NCI-H187 (cell line): ENCODE measurements at places on chromosomes 5 and 9.

- no peak for DNase-seq
Observed at GRCh38 chr9:77166193-77166592, 11.1 kb upstream of the VPS13A start.

GRCh38 chr5:56529666-56530430, 285.5 kb upstream of the MAP3K1 start:
- DNase-seq, result no peak

DNA sequence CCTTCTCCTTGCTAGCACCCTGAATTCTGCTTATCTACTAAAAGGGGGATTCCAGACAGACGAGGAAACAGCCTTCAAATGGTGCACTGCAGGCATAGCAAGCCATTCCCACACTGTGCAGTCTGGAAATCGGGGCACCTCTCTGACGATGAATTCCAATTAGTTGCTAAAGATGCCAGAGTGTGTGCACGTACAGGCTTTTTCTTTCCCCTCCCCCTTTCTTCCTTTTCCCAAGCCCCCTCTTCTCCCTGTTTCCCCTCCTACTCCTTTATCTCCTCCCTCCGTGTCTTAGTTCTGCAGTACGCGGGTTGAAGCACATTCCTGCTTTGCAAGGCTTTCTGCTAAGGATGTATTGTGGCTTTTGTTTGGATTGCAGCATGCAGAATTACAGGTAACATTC, at the start of gene GPR21:
TSS of gene GPR21 (plus strand) at position 316 of the 400 bp plus-strand sequence. CDS start 900 bp downstream, outside the sequence.
- DNase-seq, result no peak

DNA sequence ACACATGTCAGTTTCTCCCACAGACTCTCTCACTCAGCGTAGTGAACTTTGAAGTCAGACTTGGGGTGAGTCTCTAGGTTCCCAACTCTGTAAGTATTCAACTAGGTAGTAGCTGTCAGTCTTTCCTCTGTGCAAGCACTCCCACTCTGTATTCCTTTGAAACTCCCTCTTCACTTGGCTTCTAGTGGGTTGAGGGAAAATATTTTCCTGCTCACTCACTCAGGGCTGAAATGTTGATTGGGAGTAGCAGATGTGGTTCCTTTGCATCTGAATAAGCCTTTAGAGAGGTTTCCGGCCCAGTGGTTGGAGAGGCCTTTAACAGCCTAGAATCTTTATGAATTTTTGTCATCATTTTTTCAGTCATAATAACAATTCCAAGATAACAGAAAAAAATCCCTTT, 18.1 kb upstream of the ARRDC3 start:
- no peak for DNase-seq

- no peak for DNase-seq
Observed at GRCh38 chr9:1331546-1332038, 281.4 kb downstream of the DMRT2 start.

DNA sequence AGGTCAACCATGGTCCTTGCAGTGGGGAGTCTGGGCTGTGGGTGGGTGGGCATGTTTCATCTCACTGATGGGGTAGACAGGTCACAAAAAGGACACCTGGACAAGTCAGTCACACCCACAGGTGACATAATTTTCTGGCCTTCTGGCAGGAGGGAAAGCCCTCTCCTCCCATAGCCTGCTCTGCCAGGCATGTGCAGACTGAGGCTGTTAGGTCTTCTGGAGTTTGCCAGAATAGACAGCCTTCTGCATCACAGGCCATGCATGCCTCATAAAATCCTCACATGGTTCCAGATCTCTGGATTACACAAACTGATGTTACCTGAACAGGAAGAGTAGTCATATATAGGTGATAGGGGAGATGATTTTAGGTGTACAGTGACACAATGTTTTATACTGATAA, 49.1 kb downstream of the ARHGAP26 start:
- DNase-seq, result no peak
